ENCODE measurements at places on chromosomes 16 and 17. TPM values are rescaled to one million over a fixed set of nuclear protein-coding genes. Genes with fewer than 3 reads are reported as not detected.

WNT9B gene
- total RNA-seq = not detected

MAP2K6 gene
- 30.6 TPM for total RNA-seq

GPR179 gene
- 1.2 TPM for total RNA-seq

DNAAF1 gene
- 0.41 TPM for total RNA-seq

QRICH2 gene
- total RNA-seq = 6.9 TPM

CORO6 gene
- 0.82 TPM for total RNA-seq
